ENCODE measurements at places on chromosomes 7 and 10.

GRCh38 chr7:149878523-149878921 is 4.8 kb downstream of the ATP6V0E2 start:
- no peak for DNase-seq

DNA sequence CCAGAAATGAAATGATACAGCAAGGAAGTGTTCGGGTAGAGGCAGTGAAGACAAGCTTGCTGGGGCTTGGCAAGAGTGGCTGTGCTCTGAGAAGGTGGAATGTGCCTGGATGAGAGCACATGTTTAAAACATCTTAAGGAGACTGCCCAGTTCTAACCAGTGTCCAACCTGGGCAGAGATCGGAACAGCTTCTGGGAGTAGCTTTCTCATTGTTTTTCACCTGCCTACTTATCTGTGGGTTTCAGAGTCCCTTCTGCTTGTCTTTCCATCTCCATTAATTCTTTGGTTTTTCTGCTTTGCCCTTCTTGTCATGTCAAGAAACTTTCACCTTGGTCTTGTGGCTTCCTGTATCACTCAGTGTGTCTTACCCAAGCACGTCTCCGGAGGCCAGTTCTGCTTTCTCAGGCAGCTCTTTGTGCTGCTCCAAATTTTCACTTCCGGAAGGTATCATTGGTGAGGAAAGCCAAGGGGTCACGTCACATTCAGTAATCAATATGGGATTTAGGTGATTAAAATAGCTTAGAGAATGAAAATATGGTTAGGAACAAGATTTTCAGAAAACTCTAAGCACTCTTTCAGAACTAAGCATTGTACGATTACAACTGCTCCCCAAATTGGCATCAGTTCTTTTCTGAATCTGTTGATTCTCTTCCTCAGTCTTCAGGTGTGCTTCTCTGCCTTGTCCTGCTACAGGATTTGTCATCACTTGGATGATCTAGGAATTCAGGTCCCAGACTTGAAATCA is 5.5 kb upstream of the LAMB4 start:
- no peak for DNase-seq

DNA sequence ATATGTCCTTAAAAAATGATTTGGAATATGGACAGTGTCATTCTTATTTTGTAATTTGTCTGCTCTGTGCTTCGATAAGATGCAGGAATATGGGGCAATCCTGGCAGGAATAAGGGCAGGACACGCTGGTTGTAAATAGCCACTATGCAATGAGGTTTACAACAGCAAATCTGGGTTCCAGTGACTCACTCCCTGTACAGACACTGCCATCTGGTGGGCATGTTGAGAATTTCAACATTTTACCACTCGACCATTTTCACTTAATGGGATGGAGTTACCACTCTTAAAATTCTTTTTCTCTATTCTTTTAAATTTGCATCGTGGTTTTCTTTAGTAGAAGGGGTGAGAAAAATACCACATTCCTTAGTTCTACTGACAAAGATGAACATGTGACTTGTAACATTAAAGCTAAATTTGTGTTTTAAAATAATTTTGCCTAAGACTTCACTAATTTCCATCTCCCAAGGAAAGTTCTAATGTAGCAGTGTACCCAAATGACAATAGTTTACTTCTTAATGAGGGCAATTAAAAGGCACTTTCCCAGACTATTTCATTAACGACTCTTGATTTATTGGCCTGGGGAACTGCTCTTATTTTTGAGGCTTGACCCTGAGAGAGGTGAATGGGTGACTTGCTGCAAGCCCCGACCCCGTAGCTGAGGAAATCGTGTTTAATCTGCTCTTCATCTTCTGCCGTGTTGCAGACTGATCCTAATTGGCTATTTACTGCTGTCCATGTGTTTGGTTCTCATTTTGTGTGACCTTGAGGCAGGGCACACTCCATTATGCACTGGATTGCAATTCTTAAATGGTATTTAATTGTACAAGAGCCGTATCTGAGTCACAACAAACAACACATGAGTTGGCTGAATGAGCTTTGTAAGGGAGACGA is 173.6 kb upstream of the IMMP2L start:
- DNase-seq: peak; percentile 37

GRCh38 chr7:67100956-67101361 is 104.3 kb downstream of the TYW1 start:
- DNase-seq: no peak

GRCh38 chr7:3282457-3282856 is 18.6 kb upstream of the SDK1 start:
- DNase-seq: no peak

DNA sequence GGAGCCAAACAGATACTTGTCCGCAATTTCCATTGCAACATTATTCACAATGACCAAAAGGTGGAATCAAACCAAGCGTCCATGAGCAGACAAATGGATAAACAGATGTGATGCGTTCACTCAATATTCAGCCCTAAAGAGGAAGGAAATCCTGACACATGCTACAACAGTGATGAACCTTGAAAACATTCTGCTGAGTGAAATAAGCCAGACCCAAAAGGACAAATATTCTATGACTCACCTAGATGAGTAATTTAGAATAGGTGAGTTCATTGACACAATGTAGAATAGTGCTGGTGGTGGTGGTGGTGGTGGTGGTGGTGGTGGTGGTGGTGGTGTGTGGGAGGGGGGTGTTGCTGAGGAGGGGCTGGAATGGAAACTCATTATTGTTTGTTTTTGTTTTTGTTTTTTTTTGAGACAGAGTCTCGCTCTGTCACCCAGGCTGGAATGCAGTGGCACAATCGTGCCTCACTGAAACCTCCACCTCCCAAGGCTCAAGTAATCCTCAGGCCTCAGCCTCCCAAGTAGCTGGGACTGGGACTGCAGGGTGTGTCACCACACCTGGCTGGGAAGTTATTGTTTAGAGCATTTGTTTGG is 28.6 kb downstream of the SMKR1 start:
- no peak for DNase-seq

GRCh38 chr10:118522791-118523498 is 72.5 kb downstream of the PRLHR start:
- no peak for DNase-seq

DNA sequence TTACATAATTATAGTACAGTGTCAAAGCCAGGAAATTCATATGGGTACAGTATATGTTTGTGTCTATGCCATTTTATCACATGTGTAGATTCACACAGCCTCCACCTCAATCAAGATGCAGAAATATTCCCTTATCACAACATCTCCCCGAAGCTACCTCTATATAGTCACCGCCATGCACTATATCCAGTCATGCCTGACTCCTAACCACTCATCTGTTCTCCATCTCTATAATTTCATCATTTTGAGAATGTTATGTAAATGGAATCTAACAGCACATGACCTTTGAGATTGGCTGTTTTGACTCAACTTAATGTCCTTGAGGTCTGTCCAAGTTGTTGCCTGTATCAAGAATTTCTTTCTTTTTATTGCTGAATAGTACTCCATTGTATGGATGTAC is 22.3 kb upstream of the SLC25A13 start:
- no peak for DNase-seq

DNA sequence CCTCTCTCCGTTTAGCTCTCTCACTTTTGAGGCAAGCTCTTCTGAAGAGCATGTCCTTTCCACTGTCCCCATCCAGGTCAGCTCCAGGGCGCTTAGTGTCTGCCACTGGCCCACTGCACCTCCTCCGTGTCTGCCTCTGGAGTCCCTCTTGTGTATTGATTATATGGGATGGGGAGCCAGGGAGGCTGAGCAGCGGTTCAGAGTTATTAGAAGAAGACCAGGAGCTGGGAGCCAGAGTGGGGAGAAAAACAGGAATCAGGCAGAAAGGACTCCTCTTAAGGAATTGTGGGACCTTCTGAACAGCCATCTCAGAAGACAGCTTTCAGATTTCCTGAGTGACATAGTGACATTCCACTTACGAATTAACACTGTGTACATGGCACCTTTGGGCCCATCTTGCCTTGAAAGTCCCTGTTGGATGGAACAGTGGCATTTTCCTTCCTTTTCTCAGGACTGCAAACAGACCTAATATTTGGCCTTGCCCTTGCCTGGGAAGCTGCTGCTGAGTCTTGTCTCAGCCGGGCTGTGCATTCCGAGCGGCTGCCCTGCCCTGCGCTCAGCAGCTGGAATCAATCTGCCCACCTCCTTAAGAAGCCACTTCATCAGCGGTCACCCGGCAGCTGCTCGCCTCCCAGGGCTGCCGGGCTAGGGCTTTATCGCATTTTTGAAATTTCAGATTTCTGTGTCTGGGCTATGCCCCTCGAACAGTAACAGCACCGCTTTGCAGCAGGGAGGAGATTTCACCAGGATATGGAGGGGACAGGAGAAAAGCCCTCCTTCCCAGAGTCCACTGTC is 81.1 kb upstream of the PRKG1 start:
- no peak for DNase-seq

- no peak for DNase-seq
These were observed 71.4 kb downstream of the RGS10 start for GRCh38 chr10:119470920-119471702.

DNA sequence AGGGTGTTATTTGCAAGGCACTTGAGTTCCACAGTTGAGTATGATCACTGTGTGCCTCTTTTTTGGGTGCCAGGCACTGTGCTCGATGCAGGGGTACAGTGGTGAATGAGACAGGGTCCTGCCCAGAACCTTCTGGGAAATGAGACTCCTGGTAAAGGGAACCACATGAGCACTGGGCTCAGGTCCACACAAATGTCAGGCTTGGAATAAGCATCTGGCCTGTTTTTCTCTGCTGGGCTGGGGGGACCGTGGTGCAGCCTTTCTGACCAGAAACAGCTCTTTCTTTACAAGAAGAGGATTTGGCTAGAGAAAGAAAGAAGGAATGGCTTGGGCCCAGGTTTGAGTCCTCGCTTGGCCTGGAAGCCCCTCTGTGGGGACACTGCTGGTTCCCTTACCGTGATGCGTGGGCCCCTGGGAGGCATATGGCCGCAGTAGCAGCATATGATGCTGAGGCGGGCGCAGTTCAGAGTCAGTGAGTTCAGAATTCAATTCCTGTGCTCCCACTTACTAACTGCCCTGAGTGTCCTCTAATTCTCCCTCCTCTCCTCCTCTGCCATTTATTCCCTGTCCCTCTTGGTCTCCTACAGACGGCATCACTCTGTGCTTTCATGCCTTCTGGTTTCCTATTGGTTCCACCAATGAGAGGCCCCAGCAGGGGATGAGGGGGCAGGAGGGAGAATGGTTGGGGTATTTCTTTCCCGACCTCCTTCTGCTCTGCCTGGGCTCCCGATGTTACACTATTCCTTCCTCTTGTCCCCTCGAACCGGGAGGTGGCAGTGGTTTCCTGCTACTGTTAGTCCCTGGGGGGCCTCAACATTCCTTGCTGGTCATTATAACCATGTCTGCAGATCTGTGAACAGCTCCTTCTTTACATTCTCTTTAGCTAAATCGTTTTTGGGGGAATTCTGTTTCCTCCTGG is 9.6 kb upstream of the KCP start:
- DNase-seq: no peak

DNA sequence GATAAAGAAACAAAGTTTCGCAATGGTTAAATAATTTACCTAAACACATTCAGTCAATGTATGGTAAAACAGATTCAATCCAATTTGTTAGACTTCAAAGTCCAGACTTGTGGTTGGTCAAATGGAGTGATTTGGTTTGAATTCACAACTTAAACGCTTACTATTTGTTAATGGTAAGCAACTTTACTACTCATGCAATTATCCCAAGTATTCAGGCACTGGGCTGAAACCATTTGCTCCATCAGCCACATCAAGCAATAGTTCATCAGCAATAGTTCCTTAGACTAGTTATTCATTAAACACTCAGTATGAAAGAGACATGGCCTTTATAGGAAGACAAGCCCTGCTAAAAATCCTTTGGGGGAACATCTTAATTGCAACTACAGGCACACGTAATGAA is 253.0 kb downstream of the AGMO start:
- no peak for DNase-seq

DNA sequence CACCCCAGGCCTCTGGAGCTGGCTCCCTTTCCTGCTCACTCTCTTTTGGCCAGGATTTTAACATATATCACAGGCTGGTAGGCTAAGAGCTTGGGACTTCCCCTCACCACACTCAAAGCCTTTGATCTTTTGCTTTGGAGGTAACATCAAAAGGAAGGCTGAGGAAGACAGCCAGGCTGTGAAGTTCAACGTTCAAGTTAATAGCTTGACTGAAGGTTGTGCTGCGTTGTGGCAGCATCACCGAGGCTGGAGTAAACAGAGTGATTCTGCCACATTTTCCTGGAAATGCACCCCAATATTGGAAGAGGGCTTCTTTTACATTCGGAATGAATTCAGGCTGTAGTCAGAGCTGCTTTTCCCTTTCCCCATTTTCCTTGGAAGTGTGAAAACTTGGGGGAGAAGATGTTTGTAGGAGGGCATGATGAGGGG is 57.3 kb downstream of the TCF7L2 start:
- DNase-seq: peak; percentile 30

- DNase-seq: no peak
These were observed 77.4 kb downstream of the LRMDA start for GRCh38 chr10:75508814-75509306.

GRCh38 chr10:23344241-23344841 is at the start of gene C10orf67:
Gene C10orf67 (minus strand): TSS chr10:23344797. CDS start chr10:23344774, 23 bp downstream.
- no peak for DNase-seq

- no peak for DNase-seq
These were observed 547.5 kb upstream of the C7orf33 start for GRCh38 chr7:148042935-148043631.

GRCh38 chr10:131998845-131999681 is 17.3 kb upstream of the BNIP3 start:
- no peak for DNase-seq

- no peak for DNase-seq
These were observed 27.2 kb upstream of the BEND7 start for GRCh38 chr10:13555884-13556510.

- DNase-seq: no peak
These were observed 99.6 kb upstream of the CCNY start for GRCh38 chr10:35236739-35237138.

- no peak for DNase-seq
These were observed 8.4 kb downstream of the FAM237B start for GRCh38 chr7:90312745-90313144.

Data from activated CD4-positive, alpha-beta T cell treated with anti-CD3 and anti-CD28 coated beads, Interleukin-2, amount 50 U/mL, for 1 hour (primary cell).